Stimulated activated CD8-positive, alpha-beta memory T cell treated with anti-CD3 and anti-CD28 coated beads, Interleukin-7, amount 100 ng/mL, for 1 hour (primary cell): ENCODE measurements at places on chromosomes 13 and 19.

DNA sequence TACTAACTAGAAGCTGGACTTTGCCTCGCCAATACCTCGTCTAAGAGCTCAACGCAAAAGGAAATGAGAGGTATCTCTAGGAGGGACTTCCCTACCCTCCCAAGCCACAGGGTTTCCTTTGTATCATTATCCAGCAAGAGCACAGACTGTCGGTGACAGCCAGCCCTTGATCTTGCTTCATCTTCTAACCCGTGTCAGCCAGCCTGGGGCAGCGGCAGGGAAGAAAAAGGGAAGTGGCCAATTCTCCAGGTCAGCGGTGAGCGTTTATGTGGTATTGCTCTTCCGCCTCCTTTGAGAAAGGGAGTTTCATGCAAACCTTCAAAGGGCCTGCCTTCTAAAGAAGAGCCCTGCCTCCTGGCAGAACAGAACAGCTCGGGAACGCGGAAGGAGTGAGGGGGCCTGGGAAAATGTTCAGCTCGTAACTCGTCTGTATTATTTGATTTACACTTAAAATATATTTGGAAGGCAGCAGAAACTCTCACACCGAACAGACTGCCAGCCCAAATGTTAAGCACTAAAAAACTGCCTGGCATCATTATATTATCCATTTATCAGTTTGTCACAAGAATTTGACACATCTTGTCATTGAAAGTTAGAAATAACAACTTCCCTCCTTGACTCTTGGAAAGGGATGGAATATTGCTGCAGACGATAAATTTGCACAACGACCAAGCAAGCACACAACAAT lies 41.8 kb downstream of the EFNB2 start:
- DNase-seq = no peak

DNA sequence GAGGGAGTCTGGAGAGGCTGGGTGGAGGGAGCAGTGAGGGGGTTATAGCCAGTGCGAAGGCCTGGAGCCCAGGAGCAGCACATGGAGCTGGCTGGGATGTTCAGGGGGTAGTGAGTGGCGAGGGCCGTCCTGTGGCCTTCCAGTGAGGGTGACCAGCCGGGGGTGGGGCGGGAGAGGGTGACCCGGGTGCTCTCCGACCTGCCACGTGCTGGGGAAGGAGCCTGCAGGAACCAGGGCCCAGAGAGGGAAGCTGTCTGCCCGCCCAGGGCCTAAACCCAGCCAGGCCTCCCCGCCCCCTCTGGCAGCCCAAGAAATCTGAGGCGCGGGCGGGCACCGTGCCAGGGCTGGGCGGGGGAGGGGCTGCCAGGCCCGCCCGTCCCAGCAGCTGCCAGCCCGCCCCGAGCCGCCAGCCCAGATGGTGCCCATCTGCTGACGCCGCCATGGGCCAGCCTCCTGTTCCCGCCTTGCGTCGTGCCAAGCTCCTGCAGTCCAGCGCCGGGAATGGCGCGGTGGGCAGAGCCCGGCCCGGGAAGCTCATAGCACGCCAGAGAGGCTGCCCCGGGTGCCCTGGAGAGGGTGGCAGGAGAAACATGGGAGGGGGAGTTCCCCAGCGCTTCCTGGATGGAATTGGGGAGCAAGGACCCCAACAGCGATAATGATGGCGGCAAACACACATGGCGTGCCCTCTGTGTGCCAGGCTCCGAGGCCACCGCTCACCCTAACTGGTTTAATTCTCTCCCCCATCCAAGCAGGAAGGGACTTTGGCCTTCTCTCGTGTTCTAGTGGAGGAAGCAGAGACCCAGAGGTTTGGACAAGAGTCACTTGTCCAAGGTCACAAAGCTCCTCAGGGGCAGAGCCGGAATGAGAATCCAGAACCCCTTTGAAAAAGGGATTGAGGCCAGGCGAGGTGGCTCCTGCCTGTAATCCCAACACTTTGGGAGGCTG lies 21.5 kb downstream of the NFIC start:
- no peak for DNase-seq

DNA sequence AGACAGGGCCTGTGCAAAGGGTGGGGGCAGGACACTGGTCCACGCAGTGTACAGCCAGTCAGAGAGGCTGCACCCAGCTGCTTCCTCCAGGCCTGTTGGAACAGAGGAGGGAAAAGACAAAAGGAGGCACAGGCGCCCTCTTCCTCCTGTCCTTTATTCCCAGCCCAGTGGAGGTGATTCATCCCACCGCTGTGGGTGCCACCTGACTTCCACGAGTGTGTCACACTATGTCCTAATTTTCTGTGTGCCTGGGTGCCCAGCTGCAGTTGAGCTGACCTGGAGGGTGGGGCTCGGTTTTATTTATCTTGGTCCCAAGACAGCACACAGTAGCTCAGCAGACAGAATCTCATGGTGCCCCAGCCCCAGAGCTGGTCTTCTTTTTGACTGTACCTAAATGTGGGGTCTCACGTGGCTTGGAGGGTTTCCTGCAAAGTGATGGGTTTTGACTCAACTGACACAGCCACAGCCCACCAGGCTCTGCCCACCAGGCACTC lies 9.0 kb downstream of the EPS15L1 start:
- DNase-seq = no peak

GRCh38 chr19:6392221-6393073 lies 517 bp downstream of the GTF2F1 start:
- DNase-seq = no peak

DNA sequence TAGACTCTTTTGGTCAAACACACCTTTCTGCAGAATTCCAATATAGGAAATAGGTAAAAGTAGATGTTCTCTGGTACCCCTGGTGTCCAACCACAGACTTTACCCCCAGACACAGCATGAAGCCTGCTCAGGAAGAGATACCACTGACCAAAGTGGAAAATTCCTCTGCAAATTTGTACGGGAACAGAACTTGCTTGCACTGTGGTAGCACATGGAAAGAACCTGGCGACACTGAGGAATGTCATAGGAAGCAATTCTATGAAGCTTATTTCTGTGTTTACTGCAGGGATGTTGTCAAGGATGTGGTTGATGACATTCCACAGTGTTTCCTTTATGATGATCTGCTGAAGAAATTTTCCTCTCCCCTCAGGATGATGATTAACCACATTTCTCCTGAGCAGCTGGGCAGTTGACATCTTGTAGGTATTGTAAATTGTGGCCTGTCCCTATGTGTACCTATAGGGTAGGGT lies 48.9 kb upstream of the TNFSF11 start:
- no peak for DNase-seq

- DNase-seq = no peak
Measured at GRCh38 chr13:105848494-105848893, 687.0 kb downstream of the EFNB2 start.

GRCh38 chr13:79525064-79525857 lies 44.3 kb downstream of the NDFIP2 start:
- DNase-seq = no peak

- no peak for DNase-seq
Measured at GRCh38 chr13:48403151-48403631, 9.7 kb downstream of the LPAR6 start.

DNA sequence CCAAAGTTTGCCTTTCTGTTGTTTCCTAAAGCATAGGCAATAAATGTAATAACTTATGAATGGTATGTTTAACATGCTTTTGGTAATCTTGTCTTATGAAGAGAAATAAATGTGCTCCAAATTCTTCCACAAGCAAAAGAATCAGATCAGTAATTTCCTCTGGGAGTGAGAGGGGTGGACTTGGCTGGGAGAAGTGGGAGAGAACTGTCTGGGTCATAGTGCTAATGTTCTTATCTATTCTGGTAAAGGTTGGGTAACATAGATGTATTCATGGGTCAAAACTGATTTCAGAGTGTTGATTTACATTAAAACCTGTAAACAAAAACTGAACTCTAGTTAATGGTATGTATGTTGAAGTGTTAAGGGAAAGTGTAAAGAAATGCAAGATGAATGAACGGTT lies 211.7 kb upstream of the IRS2 start:
- DNase-seq = no peak

DNA sequence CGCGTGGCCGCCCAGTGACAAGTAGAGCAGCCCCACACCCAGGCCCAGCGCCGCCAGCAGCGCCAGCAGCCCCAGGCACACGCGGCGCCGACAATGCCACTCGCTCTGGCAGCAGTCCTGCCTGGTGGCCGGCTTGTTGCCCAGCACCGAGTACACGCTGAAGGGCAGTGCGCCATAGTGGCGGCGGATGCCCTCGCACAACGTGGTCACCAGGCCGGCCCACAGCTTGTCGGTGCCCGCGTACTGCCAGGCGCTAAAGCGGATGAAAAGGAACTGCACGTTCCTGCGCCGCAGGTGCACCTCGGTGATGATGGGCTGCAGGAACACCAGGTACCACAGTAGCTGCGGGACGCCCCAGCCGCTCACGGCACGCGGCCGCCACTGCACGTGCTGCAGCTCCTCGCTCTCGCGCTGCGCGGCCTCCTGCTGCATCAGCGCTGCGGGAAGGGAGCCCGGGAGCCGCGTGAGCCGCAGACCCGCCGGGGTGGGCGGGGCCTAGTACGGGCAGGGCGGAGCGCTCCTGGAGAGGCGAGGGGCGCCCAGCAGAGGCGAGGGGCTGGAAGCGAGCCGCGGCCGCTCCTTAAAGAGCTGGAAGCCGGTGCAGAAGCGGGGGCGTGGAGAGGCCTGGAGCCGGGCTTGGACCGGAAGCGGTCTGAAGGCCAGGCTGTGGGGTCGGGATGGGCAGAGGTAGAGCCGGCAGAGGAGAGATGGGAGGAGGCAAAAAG lies 7.3 kb downstream of the NKPD1 start:
- no peak for DNase-seq

DNA sequence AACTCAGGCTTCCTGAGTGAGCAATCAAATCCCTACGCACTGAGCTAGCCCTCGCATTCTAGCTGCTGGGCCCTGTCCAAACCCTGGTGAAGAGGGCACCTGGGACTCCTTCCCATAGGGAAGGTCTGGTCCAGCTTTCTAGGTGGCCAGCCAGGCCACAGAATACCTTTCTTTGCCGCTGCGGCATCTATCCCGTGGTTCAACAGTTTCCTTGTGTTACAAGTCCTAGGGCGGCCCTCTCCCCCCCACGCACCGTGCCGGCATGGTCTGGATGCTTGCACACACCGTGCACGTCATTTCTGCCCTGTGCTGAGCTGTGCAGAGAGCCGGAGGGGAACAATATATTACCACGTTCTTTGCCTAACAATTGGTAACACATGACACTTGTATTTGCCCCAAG lies 164.6 kb upstream of the TSHZ3 start:
- no peak for DNase-seq

DNA sequence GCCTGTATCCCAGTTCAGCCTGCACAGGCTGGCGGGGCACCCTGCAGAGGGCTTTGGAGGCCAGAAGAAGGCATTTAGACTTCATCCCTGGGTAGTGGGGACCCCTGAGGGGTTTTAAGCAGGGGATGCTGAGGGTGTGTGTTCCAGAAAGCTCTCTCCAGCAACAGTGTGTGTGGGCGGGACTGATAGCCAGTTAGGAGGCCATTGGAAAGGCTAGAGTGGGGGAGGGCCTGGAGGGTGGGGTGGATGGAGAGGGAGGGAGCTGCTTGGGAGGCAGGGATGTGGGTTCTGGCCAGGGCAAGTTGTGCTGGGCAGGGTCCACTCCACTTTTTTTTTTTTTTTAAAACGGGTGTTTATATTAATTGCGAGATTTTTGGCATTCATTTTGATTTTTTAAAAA lies 28.3 kb downstream of the LYL1 start:
- DNase-seq = no peak

GRCh38 chr19:1451916-1452801 lies 2.2 kb downstream of the APC2 start:
- no peak for DNase-seq

GRCh38 chr19:48302600-48302959 lies 22.8 kb upstream of the EMP3 start:
- DNase-seq = no peak

DNA sequence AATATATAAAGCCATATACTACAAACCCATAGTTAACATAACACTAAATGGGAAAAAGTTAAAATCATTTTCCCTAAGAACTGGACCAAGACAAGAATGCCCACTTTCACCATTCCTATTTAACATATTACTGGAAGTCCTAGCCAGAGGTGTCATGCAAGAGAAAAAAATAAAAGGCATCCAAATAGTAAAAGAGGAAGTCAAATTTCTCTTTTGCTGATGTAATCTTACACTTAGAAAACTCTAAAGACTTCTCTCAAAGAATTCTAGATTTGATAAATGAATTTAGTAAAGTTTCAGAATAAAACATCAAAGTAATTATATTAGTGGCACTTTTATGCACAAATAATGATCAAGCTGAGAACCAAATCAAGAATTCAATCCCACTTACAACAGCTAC lies 678.9 kb upstream of the SLITRK5 start:
- no peak for DNase-seq

DNA sequence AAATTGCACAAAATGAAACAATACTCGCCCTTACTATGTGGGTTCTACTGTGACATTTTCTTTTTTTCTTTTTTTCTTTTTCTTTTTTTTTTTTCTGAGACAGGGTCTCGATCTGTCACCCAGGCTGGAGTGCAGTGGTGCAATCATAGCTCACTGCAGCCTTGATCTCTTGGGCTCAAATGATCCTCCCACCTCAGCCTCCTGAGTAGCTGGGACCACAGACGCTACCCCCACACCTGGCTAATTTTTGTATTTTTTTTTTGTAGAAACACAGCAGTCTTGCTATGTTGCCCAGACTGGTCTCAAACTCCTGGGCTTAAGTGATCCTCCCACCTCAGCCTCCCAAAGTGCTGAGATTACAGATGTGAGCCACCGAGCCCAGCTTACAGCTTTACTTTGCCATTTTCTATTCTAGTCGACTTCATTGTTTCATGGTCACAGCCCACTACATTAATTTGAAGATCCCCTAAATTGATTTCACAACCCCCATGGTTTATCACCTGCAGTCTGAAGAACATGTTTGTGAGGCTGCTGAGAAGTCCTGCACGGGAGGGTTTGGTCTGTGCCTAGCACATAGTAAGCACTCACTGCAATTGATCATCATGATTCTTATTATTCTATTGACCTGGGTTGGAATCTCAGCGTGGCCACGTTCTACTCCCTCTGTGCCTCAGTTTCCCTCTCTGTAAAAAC lies 3.8 kb downstream of the BCL3 start:
- no peak for DNase-seq

GRCh38 chr13:29621051-29621800 lies 25.7 kb upstream of the SLC7A1 start:
- DNase-seq = no peak

- no peak for DNase-seq
Measured at GRCh38 chr19:13726323-13726722, 38.0 kb upstream of the MRI1 start.

DNA sequence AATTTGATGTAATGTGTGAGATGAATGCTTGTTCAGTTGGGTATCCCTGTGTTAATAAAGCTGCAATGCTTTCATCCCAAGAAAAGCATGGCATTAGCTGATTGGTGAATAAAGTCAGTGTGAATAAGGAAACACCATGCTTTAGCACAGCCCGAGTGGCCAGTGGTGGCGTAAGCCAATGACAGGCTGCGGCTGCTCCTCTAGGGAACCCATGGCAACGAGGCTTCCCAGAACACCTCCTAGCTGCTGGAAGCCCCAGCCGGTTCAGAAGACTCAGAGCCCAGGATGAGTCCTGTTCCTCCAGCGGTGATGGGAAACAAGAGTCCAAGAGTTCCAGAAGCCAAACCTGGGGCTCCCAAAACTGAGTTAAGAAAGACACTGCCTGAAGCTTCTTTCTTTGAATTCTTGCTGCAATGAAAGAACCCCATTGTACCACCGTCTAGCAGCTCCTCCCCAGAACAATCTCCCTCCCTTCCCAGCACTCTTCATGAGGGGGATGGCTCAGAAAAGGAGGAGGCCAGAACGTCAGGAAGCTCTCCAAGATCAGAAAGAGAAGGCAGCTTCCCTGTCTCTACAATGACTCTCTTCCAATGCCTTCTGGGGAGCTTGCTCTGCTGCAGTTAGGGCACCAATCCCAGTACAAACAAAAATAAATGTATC lies 58.2 kb downstream of the TSHZ3 start:
- DNase-seq = no peak

GRCh38 chr19:4181053-4181508 lies 1.3 kb downstream of the SIRT6 start:
- no peak for DNase-seq
